ENCODE measurements at places on chromosomes 3 and 15. TPM values are rescaled to one million over a fixed set of nuclear protein-coding genes. Genes with fewer than 3 reads are reported as not detected.

DNA sequence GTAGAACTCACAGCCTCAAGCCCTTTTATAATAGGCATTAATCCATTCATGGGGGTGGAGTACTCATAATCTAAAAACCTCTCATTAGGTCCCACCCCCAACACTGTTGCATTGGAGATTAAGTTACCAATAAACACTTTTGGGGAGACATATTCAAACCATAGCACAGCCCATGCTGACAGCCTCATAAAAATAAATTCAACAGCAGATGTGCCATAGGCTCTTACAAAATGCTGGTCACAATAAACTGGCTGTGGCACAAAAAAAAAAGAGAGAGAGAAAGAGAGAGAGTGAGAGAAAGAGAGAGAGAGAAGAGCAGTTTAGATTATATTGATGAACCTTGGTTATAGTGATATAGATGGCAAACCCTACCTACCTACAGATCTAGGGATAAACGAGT, 1000.9 kb downstream of the TUSC7 start:
- DNase-seq: no peak

DNA sequence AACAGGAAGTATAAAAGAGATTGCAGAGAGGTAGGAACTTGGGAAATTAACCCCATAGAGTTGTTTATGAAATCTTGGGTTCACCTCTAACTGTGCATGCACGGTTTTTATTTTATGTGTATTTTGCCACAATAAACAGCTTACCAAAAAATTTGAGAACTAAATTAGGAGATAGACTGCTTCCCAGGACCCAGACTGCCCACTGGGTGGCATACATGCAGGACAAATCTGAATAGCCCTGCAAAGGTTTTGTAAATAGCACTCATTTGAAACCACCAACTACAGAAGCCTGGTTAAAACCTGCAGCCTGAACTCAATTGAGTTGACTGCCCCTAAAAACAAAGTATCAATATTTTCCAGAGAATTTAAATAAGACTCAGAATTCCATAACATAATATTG, 96.4 kb upstream of the SLCO2A1 start:
- DNase-seq: no peak

GRCh38 chr3:102189956-102190723, 244.7 kb upstream of the ZPLD1 start:
- peak; percentile 52 for DNase-seq

- DNase-seq: no peak
Observed at GRCh38 chr3:54862526-54862925, 65.3 kb downstream of the LRTM1 start.

DNA sequence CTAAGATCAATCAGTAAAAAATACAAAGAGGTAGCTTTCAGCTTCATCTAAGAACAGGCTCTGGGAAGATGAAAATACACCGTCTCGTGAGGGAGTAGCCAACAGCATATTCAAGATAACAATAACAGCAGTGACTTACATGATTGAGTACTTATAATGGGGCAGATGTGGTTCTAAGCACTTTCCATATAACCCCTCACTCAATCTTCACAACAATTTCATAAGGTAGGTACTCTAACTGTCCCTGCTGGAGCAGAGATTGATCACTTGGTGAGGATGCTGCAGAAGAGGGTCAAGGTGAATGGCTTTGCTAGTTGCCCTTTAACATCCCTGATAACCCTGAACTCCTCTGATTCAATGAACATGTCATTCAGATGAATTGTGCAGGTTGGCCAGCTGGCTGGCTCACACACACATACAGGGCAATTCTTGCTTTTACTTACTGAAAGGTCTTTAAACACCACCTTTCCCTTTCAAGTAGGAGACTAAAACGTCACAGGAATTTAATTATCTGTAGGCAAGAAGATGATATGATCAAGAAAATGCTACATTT, 984.2 kb upstream of the CFAP20DC start:
- DNase-seq: no peak

GRCh38 chr3:99602183-99602582, 36.2 kb upstream of the COL8A1 start:
- DNase-seq: no peak

Gene NIPA2
- 85.1 TPM for total RNA-seq

Gene TMF1
- total RNA-seq: 23.8 TPM

Gene FAM107A
- 0.60 TPM for total RNA-seq
